ENCODE measurements at places on chromosomes 5 and 9. TPM values are rescaled to one million over a fixed set of nuclear protein-coding genes. Genes with fewer than 3 reads are reported as not detected.

DNA sequence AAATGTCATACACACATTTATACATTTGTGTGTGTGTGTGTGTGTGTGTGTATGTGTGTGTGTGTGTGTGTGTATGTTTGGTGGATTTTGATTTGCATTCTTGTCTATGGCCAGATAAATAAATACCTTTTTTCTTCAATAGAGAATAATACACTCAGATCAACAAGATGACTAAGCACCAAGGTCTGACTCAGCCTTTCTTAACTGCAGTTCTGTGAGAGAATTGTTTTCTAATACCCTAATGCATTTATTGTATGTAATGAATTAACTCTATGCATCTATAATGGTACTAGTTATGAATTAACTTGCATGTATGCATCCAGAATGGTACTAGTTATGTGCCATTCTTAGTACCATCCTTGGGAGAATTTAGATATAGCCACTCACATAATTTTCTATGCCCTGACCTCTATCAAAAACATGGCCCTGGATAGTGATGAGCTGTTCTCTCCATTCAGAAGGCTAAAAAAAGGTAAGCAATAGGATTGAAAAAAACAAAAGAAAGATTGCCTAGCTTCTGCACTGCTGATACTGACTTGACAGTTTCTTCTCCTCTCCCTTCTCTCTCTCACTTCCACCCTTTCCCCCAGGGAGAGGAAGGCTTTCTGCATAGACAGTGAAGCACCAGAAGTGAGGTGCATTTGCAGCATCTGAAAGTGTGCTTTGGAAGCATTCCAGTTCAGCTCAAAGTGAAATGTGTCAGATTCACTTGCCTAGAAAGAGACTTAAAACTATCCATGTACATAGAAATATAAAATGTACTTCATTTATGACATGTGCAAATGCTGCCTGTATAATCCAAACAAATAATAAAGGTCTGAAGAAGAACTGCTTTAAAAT, 55.1 kb upstream of the CCDC112 start:
- DNase-seq, result peak; percentile 69

DNA sequence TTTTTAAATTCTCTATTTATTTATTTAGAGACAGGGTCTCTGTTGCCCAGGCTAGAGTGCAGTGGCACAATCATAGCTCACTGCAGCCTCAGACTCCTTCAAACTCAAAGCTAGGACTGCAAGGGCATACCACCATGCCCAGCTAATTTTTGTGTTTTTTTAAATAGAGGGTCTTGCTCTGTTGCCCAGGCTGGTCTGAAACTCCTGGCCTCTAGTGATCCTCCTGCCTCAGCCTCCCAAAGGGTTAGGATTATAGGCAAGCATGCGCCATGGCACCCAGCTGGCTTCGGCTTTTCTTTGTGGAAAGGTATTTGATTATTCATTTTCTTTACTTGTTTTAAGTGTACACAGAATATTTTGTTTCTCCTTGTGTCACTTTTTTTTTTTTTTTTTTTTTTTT, 5.2 kb downstream of the ZNF346 start:
- no peak for DNase-seq

- peak; percentile 96 for DNase-seq
Observed at GRCh38 chr5:14406554-14406849, 175.1 kb upstream of the OTULINL start.

- DNase-seq, result peak; percentile 25
Observed at GRCh38 chr9:78122631-78123030, 91.0 kb upstream of the GNAQ start.

- peak; percentile 90 for DNase-seq
Observed at GRCh38 chr9:73118898-73119554, 32.6 kb upstream of the ANXA1 start.

CER1 gene
- not detected for total RNA-seq

IARS1 gene
- 183 TPM for total RNA-seq

DNA sequence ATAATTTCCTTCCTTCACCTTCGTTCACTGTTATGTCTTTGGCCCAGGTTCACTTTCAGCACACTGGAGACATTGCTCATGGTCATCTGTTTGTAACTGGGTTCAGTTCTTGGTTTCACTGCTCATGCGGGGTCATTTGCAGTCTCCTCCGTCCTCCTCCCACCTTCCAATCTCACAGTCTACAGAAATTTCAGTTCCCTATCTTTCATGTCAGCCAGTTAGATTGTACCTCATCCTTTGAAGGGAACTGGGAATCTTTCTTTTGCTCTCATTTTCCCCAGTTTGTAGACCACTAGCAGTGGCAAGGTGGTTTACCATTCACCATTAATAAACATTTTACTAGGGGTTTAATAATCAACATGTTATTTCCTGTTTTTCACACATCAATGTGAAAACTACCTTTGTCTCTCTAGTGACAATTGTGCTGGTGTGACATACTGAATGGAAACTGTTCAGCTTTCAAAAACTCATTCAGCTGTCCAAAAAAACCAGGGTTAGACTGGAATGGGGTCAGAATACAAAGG, 100.9 kb upstream of the IL6ST start:
- no peak for DNase-seq

GRCh38 chr9:133775951-133776905, 38.1 kb upstream of the SARDH start:
- no peak for DNase-seq

DNA sequence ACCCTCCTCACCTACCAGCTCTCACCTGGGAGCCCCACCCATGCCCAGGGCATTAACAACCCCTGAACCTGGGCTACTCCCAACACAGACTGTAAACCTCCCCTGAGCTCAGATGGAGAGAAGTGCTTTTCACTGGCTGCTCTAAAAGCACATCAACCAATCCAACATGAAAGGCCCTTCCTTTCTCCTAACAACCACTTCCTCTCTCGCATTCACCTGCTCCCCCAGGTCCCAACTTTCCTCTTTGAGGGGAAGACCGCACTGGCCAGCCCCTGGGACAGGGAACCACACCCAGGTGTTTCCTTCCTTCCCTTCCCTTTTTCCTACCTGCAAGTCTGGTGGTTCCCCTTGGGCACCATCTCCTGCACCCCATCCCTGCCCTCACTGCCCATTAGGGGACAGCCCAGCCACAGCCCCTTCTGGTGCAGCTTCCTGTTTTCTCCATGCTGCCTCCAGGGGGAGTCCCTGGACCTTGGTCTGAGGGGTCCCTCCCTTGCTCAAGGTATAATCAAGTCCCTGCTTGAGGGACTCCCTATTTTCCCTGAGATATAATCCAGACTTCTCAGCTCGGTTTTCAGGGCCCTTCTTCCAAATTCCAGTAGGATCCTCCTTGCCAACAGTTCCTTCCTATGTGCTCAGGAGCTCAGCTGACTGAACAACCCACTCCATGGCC, 30.5 kb upstream of the DAB2IP start:
- no peak for DNase-seq

- DNase-seq, result no peak
Observed at GRCh38 chr9:132244582-132245455, 83.0 kb downstream of the NTNG2 start.

SPATA31E1 gene
- not detected for total RNA-seq

DNA sequence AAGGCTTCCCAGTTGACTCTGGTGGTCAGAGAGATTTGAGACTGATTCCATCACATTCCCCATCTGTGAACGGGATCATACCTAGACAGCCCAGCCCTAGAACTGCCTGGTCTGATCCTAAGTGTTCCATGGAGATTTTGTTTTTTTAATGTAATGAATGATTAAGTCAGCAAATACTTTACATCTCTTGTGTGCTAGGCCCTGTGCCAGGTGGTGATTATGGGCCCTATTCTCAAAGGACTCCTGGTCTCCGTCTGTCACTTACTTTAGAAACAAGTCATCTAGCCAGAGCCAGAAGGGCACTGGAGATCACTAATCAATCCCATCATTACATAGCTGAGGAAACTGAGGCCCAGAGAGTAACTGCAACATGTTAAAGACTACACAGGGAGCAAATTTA, 1.1 kb upstream of the GPX3 start:
- no peak for DNase-seq

- no peak for DNase-seq
Observed at GRCh38 chr9:133857639-133858038, 119.5 kb upstream of the SARDH start.

DNA sequence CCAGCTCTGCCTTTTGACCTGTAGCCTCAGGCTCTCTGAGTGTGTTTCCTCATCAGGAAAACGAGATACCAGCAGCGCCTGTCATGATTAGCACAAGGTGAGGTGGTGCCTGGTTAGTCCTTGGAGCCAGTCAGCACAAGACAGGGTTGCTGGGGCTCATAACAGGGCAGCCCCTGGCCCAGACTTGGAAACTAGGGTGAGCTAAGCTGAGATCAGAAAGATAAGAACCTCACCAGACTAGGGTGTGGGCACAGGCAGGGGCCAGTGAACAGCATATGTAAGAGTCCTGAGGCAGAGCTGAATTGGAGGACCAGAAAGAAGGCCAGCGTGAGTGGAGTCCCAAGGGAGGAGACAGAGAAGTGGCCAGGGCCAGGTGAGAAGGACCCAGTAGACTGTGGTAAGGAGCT, 42.7 kb upstream of the FUBP3 start:
- DNase-seq, result no peak

CFAP157 gene
- not detected for total RNA-seq

FAM81B gene
- total RNA-seq, result not detected

MRRF gene
- 51.6 TPM for total RNA-seq

DNA sequence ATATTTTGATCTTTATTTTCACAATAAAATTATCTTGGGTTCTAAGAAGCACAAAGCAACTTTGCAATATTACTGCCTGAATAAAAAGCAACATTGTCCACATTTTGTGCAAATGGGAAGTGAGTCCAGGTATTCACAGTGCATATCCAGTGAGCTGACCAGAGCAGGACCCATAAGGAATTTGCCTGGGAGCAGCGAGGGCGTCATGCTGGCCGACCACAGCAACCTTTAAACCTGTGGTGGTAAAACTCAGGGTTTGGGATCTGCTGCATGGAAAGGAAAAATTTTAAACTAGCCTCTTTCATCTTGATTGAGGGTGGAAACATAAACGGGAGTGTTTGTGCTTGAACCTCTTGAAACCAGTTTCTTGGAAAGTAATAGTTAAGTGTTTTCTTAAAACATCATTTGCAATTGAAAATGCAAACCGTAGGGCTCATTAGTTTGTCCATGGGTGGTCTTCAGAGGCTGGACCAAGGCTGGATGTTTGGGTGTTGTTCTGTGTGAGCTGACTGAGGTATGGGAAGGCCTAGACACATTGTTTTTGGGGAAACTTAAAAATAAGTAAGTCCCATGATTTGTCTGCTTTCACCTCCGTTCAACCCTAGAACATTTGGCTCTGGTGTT, 85.0 kb upstream of the ANKH start:
- DNase-seq, result no peak

GRCh38 chr5:66931651-66932050, 264.9 kb downstream of the CD180 start:
- no peak for DNase-seq

DNA sequence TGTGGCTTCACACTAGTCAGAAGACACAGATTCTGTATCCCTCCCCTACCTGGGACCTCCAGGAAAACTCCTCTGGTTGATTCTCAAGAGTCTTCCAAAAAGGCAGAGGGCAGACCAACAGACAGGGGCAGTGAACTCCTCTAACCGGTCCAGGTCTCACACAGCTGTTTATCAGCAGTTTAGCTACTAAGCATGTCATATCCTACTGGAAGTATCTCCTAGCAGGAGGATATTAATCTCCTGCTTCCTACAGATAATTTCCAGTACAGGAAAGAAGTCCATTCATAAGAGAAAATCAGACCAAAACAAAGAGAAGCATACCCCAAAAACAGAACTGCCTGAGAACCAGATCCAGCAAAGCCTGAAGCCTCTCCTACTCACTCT, 64.3 kb downstream of the DTWD2 start:
- no peak for DNase-seq
